Stimulated activated naive CD4-positive, alpha-beta T cell treated with Interleukin-2 at 50 U/mL for 16 hours (primary cell): ENCODE measurements at places on chromosomes 4 and X.

DNA sequence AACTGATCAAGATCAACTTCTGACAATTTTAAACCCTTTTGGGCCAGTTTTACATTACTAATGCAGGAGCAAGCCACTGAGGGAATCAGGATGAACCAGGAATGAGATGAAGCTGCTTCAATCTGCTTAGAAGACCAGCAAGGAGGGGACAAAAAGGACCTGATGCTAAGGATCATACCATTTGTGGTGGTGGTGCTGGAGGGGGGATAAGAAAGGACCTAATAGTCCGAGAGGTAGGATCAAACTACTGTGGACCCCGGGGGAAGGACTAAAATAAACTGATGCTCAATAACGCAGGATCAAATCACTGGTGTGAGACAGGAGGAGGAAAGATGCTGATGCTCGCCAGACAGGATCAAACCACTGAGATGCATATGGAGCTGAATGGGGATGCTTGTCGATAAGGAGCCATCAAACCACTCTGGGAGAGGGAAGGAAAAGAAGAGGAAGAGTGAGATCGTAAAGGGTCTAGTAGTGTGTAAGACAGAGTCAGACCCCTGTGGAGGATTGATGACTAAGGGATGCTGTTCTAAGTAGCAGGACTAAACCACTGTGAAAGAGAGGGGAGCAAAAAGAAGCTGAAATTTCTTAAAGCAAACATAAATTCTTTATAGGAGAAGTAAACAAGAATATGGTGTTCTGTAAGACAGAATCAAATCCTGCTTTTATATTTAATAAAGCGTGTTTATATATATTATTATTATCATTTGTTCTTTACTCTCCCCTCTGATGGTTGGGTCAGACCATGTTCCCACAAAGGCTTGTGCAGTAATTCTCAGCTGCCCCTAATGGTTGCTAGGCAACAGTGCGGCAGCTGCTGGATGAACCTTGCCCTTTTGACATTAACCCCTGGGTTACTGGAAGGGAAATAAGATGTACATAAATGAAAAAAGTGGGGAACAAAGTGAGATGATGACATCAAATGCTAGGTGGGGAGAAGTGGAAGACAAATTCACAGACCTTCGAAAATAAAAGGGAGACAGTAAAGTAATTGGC, 432.5 kb upstream of the FGF16 start:
- DNase-seq: no peak

GRCh38 chr4:159946983-159947615, 844.2 kb downstream of the RAPGEF2 start:
- no peak for DNase-seq

- no peak for DNase-seq
Observed at GRCh38 chrX:40282946-40283660, 185.3 kb upstream of the BCOR start.

DNA sequence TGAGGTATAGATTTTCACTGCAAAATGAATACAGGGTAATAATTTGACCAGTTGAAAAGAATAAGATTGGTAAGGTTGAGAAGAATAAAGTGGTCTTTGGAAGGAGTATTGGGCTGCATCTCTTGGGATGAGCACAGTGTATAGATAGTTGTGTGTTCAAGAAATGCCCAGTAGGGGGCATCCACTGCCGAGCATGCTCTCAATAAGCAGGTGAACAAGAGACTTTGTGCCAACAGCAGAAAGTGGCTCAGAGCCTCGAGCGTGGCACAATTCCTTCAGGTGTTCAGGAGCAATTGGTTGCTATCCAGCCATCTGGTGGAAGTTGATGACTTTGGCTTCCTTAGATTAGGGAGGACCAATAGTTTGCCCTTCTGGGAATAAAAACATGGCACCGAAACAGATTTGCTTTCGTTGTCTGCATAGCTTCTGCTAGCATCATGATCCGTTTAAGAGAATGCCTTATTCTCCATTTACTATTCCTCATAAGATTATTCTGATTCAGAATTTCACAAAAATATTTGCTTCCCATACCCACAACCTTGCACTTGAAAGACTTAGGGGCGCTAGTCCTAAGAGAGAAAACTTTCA, 258.1 kb upstream of the NEIL3 start:
- no peak for DNase-seq

DNA sequence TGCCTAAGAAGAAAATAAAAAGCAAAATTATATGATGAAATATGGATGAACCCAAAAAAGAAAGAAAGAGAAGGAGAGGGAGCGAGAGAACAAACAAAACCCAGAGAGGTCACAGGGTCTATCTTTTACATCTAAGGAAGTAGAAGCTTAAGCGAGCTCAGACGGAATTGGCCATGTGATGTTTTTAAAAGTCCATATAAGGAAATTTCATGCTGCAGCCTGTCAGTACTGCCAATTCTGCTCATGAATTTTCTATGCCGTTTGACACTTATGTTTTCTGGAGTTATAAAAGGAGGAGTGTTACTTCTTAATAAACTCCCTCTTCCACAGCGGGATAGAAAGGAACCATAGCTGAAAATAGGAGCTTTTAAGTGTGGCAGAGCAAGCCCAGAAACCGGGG, 32.9 kb upstream of the DCX start:
- DNase-seq: no peak

GRCh38 chr4:28354880-28355656, 1494.4 kb downstream of the STIM2 start:
- no peak for DNase-seq

DNA sequence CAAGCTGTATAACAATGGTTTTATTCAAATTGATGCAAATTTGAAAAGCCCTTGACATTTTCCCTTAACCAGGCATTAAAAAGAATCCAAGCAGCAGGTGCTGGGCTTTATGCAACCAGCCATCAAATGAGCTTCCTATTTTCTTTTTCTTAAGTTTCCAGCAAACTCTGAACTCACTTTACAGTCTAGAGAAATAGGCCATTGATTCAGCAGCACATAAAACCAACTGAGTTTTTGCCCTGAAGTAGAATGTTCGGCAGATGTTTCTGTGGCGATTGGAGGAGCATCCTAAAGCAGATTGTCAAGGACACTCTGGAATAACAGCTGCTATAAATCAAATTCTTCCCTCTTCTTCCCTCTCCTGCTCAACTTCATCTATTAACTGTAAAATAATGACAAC, 582.8 kb upstream of the CPEB2 start:
- no peak for DNase-seq

- no peak for DNase-seq
Observed at GRCh38 chrX:21744060-21744459, 13.9 kb downstream of the SMPX start.

GRCh38 chrX:16743604-16744325, 24.4 kb downstream of the SYAP1 start:
- no peak for DNase-seq

DNA sequence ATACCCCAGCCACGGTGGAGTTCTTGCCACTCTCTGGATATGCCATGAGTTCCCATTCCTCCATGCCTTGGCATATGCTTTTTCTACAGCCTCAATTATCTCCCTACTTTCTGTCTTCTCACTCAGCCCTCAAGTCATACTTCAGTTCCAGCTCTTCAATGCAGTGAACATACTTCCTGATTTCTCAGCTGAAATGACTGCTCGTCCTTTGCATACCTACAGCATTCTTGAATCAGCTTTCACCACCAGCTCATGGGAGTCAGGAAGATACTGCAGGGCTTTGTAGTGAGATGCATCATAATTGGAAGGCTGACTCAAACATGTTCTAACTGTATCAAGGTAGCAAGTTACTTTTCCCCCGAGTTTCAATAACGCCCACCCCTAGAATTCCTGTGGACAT, 118.4 kb downstream of the APBB2 start:
- DNase-seq: no peak

DNA sequence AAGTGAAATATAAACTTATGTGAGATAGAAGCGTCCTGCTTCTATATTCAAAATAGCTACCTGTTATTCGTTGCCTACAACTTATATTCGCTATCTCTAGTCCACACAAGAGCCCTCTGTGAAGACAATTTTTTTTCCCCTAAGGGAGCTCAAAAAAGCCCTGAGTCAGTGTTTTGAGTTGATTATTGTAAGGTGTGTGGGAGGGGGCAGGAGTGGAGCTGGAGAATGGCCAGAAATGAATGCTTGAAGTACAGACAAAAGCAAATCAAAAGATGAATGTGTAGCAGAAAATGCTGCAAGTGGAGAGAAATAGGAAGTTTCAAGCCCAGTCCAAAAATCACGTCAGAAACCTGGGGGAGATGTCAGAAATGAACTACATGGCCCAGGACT, 655.0 kb upstream of the LCORL start:
- DNase-seq: no peak

GRCh38 chr4:1574601-1575417, 109.3 kb downstream of the FAM53A start:
- DNase-seq: no peak

- no peak for DNase-seq
Observed at GRCh38 chr4:138535316-138535715, 293.2 kb upstream of the SLC7A11 start.

- no peak for DNase-seq
Observed at GRCh38 chr4:106851726-106852125, 184.4 kb downstream of the DKK2 start.

- no peak for DNase-seq
Observed at GRCh38 chr4:44740201-44740600, 13.8 kb upstream of the GNPDA2 start.

DNA sequence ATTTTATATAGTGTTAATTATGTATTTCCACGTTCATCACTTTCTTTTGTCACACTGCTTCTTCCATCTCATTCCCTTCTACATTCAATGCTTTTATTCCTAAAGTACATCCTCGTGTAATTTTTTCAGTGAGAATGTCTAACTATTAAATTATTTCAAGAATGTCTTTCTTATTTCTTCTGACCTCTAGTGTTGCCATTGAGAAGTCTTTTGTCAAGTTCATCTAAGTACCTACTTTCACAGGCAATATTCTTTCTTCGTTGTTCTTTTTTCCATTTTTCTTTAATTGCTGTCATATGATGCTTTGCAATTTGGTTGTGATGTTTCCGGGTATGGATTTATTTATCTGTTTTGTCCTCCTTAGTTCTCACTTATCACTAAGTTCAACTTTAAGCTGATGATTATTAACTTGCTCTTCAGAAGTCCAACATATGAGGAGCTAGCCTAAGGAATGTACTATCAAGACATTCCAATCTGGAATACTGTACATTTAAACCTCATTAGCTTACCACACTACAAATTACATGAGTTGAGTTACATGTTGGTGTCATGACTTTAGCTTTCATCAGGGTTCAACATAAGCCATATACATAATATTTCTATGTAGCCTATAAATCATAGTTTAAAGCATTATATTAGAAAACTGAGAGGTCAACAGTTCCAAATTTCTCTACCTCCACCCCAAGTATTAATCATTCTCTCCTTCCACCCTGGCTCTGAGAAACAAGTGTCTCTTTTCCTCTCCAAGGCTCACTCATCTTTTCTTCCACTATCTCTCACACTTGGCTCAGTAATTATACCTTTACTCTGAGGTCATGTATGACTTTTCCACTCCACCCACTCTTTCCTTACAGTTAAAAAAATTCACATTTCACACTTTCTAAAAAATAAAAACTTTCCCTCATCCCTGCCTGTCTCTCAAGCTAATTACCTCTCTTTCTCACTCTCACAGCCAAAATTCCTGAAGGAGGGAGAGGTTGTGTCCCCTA, 81.5 kb downstream of the COX18 start:
- DNase-seq: no peak

- no peak for DNase-seq
Observed at GRCh38 chr4:1014291-1015167, 3.1 kb downstream of the FGFRL1 start.

GRCh38 chr4:3285558-3286334, 7.1 kb upstream of the RGS12 start:
- no peak for DNase-seq

GRCh38 chr4:93317561-93317960, 511.0 kb upstream of the ATOH1 start:
- no peak for DNase-seq

- DNase-seq: no peak
Observed at GRCh38 chr4:65450899-65451298, 219.4 kb downstream of the EPHA5 start.

DNA sequence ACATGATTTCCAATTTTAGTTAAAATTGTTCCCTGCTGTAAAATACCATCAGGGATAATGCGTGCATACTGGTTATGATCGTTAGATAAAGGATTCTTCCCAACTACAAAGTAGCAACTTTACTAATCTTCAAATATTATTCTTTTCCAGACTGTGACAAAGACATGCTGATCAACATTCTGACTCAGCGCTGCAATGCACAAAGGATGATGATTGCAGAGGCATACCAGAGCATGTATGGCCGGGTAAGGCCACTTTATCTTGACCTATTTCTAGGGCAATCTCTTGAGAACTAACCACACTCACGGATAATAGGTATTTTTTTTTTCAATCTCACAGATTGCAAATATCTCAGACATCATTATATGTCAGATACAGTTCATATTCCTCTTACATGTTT, 47.0 kb downstream of the ANXA10 start:
- no peak for DNase-seq

DNA sequence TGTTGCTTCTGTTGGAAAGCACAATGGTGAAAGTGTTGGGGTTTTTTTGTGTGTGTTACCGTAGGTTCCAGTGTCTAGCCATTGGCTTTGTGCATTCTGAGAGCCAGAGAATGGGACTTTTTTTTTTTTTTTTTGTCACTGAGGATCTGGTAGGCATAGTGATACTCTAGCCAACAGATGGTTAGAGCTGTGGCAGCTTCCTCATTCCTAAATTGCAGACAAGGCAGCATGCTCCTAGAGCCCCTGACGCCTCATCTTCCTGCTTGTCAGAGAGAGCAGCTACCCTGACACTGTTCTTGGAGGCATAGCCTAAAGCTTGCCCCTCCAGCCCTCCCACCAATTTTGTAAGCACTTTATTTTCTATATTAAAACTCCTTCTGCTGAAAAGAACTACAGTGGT, 27.0 kb downstream of the ARHGEF9 start:
- DNase-seq: no peak

GRCh38 chrX:1852082-1852481, 237.2 kb downstream of the ASMT start:
- DNase-seq: no peak

- DNase-seq: no peak
Observed at GRCh38 chr4:173191623-173192041, 23.0 kb downstream of the GALNT7 start.

- no peak for DNase-seq
Observed at GRCh38 chr4:130074096-130074495, 978.1 kb downstream of the C4orf33 start.

DNA sequence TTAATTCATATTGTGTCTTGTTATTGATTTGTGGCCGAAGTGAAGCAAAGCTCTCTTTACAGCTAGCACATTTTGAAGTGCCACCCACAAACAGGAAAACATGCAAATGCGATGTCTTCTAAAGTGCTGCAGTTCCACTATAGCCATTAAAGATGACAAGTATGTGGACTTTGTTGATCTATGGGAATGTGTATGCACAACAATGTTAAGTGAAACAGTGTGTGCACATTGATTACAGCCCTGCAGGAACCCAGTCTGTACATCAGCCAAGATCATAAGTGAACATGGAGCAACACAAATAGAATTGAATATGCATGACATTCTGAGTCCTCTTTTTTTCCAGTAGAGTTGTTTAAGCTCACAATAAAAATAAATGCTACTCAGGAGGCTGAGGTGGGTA, 43.0 kb downstream of the TFDP3 start:
- DNase-seq: no peak
